ENCODE measurements at places on chromosomes 4 and X.

DNA sequence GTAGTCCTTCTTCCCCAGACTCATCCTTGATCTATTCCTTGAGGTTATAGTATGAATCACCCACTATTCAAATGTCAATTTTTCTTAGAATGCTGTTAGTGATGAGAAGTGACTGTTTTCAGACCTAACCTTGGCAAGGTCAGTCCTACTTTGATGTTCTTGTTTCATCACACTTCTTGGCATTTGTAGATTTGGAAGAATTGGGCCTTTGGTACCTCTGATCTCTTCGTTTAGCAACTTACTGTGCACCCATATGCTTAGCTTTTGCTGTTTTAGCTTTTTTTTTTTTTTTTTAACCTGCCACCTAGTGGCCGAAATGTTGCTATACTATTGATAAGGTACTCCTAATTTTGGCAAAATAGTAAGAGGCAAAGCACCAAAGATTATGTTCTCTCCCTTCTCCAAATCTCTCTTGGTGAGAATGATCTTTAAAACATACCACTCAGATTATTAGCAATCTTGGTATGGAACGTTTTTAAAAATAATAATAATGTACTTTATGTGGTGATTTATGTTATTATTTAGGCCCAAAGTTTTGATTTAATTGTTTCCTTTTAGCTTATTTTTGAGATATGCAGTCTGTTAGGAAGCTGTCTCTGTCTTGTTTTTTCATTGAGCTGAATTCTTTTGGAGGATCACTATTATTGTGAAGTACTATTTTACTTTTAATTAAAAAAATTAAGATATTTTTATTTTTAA, 16.6 kb downstream of the DCK start:
- no peak for DNase-seq

GRCh38 chrX:69309074-69309792, 144.0 kb upstream of the PJA1 start:
- no peak for DNase-seq

- DNase-seq: no peak
Measured at GRCh38 chr4:54234497-54235205, 5.6 kb downstream of the PDGFRA start.

DNA sequence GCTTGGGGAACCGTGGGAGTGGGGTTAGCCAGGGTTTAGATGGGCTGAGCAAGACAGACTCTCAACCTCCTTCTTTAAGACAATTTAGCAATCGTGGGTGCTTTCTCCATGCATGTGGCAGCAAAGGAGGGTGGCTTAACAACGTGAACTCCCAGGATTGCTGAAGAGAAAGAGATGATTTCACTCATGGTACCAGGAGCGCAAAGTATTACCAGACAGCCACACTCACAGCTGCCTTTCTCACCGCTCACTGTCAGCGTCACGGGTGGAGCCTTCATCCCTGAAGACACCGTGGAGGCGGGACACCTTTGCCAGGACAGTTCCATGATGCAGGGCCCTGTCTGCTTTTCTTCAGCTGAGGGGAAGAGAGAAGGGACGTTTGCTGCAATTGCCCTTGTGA, 212.5 kb upstream of the PSAPL1 start:
- DNase-seq: no peak

DNA sequence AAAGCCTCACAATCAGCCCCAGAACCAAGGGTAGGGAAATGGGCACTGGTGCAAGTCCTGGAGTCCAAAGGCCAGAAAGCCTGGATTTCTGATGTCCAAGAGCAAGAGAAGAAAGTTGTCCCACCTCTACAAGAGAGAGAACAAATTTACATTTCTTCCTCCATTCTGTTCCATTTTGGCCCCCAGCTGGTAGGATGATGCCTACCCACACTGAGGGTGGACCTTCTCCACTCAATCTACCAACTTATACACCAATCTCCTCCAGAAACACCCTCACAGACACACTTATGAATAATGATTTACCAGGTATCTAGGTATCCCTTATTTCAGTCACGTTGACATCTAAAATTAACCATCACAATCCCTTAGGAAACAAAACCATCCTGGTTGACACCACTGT, 367.8 kb upstream of the GRIA3 start:
- DNase-seq: no peak

DNA sequence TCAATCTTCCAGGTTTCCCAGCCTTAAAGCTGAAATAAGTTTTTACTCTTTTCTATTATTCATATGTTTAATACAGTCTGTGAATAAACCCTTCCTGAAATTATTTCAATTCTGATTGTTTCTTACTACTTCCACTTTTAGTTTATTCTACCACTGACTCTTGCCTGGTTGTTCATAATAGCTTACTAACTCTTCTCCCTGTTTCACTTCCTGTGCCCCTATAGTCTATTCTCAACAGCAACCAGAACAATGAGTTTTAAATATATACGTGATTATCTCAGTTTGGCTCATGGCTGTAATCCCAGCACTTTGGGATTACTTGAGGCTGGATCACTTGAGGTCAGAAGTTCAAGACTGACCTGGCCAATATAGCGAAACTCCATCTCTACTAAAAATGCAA, 408.0 kb upstream of the SPOCK3 start:
- no peak for DNase-seq

DNA sequence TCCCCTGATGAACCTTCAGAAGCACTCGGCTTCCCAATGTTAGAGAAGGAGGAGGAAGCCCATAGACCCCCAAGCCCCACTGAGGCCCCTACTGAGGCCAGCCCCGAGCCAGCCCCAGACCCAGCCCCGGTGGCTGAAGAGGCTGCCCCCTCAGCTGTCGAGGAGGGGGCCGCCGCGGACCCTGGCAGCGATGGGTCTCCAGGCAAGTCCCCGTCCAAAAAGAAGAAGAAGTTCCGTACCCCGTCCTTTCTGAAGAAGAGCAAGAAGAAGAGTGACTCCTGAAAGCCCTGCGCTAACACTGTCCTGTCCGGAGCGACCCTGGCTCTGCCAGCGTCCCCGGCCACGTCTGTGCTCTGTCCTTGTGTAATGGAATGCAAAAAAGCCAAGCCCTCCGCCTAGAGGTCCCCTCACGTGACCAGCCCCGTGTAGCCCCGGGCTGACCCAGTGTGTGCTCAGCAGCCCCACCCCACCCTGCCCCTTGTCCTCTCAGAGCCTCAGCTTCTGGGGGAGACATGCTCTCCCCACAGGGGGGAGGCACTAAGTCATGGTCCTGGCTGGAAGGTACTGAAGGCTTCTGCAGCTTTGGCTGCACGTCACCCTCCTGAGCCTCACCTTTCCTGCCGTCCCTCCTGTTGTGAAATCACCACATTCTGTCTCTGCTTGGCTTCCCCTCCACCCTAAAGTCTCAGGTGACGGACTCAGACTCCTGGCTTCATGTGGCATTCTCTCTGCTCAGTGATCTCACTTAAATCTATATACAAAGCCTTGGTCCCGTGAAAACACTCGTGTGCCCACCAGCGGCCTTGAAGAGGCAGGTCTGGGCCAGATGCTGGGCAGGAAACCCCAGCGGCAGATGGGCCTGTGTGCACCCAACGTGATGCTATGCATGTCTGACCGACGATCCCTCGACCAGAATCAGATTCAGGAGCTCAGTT, 34.7 kb downstream of the NOP14 start:
- DNase-seq: no peak

- DNase-seq: no peak
Measured at GRCh38 chrX:74450803-74451449, 29.6 kb downstream of the SLC16A2 start.

DNA sequence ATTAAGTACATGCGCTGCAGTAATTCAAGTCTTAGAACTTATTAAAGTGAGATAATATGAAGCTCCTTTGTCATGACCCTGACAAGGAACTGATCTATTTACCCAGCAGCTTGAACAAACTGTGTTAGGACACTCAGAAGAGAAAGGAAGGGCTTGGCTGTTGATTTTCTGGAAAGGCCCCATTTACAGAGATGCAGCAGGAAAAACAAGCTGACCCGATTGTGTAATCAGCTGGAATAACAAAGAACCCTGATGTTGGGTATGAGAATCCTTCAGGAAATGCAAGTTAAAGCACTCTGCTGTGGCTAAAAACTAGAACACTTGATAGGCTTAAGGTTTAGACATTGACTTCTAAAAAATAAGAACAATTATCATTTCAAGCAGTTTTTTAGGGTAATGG, 64.8 kb downstream of the TBC1D9 start:
- no peak for DNase-seq

DNA sequence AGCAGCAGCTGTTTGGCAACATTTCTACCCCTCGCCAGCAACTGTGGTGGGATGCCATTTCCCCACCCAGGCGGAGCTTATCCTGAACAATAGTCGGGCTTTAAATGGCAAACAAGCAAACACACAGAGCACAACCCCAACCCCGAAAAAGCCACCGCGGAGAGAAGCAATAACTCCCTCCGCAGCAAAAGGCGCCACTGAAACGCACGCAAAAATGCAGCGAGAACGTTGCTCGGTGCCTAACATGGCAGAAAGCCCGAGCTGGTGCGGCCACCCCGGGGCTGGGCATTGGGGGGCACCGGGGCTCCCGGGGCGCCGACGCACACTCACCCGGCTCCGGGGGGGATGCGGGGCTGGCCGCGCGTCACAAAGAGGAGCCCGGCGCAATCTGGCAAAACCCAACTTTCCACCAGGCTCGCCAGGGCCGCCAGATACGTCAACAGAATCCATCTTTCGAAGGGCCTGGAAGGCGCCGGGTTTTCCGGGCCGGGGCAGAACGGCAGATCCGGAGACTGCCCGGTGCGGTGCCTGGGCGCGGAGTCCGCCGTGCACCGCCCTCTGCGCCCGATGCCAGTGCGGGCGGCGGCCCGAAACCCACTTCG, 818 bp downstream of the RAI2 start:
- DNase-seq: no peak
